Urinary bladder (tissue), 4 donors: ENCODE measurements at places on chromosomes 5 and 9.

DNA sequence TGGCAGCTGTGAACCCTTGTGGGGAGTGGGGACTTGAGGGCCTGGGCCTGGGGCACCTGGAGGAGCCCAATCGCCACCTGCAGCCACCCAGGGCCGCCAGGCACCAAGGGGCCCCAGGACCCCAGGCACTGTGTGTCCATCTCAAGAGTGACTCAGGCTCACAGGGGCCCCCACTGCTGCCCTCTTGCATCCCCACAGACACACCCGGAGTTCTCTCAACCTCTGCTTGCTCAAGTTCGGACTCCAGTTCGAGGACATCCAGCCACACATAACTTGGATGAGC is 51.9 kb downstream of the MRPL36 start:
- DNase-seq = no peak

DNA sequence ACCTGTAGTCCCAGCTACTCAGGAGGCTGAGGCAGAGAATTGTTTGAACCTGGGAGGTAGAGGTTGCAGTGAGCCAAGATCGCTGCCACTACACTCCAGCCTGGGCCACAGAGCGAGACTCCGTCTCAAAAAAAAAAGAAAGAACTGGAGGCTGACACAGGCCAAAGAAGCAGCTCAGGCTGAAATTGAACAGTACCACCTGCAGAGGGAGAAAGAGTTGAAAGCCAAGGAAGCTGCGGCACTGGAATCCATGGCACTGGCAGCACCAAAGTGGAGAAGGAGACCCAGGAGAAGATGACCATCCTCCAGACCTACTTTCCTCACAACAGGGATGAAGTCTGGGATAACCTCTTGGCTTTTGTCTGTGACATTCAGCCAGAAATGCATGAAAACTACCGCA is 11.3 kb upstream of the TMEM141 start:
- DNase-seq = no peak

GRCh38 chr5:115457571-115457970 is 87.0 kb downstream of the FEM1C start:
- DNase-seq = no peak

DNA sequence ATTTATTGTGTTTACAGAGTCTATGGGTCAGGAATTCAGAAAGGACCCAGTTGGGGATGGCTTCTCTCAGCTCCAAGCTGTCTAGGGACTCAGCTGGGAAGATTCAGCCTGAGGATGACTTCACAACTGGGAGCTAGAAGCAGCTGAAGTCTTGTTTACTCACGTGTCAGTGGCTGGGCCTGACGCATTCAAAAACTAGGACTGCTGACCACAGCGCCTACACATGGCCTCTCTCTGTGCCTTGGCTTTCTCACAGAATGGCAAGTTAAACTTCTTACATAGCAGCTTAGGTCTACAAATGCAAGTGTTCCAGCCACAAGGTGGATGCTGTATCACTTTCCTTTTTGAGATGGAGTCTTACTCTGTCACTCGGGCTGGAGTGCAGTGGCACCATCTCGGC is 16.3 kb upstream of the PPP2CA start:
- DNase-seq = no peak

GRCh38 chr5:88109818-88110217 is 158.8 kb downstream of the TMEM161B start:
- DNase-seq = no peak

DNA sequence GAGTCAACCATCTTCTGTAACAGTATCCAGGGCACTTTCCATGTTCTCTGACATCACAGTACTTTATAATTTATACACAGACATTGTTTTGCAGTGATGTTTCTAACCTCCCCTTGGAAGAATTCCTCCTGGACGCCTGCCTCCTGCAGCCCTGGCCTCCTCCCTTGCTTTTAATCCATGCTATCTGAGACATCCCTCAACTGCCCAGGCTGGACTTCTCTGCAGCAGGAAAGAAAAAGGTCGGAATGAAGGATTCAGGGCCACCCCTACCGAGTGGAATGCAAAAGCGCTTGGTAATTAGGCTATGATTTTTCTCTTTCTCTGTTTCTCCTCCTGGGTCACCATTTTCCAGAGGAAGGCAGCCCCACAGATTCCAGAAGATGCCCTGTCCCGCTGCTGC is 47.0 kb upstream of the SHC3 start:
- peak; percentile 25 for DNase-seq
